ENCODE measurements at places on chromosomes 1 and 21.

DNA sequence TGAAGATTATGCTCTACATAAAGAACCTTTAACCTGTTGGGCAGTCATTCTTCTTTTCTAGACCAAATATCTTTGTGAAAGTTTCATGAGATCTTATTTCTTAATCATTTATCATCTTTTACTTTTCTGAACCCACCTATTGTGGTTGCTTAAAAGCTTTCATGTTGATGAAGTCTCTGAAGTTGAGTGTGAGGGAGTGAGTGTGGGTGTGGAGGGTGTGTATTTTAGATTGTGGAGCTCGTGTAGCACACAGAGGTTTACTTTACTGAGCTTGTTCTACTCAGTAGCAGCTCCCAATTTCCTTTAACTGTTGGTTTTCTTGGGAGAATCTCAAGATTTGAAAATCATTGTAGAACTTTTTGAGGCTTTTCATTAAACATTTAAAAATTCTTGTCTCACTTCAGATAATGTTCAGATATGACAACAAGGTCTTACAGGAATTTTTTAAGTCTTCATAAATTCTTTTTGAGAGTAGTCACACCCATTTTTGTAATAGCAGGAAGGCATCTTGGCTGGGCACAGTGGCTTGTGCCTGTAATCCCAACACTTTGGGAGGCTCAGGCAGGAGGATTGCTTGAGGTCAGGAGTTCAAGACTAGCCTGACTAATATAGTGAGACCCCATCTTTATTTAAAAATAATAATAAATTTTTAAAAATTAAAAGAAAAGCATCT lies 17.0 kb downstream of the SRRM1 start:
- no peak for DNase-seq

GRCh38 chr1:3061566-3061965 lies 7.4 kb upstream of the PRDM16 start:
- DNase-seq, result no peak

DNA sequence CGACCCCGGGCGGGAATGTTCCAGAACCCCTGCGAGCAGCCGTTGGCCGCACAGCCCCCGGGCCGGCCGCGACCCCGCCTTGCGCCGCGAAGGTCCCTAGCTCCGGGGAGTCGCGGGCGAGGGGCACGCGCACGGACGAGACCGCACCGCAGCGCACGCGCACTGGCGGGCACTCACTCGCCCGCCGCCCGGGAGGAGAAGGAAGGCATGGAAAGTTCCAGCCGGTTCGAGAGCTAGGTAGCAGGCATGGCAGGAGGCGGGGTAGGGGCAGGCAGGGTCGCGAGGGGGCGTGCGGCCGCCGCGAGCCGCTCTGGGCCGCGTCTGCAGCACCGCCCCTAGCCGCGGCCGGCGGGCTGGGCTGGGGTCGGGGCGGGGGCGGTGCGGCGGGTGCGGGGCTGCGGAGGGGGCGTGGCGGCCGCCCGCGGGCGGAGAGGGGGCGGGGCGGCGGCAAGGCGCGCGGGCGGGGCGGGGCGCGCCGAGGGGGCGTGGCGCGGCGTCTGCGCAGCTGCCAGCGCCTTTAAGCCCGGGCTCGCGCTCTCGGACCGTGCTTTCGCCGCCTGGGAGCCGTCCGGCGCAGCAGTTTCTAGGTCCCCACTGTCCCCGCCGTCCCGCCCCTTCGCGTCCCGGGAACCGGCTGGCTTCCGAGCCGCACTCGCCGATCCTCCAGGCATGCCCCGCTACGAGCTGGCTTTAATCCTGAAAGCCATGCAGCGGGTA lies at the start of the genes MRPS6 and SLC5A3:
Gene MRPS6, plus strand, starts transcription at position 547 of the 717 bp plus-strand sequence. Its CDS starts 123 bp downstream, at position 670.
Gene SLC5A3, plus strand, starts transcription at position 547 of the 717 bp plus-strand sequence. CDS start 21,621 bp downstream, outside the sequence.
- DNase-seq, result peak; percentile 62

GRCh38 chr1:195529881-195530280 lies 1078.4 kb downstream of the KCNT2 start:
- no peak for DNase-seq

- DNase-seq, result no peak
These were observed 143.1 kb downstream of the S1PR1 start for GRCh38 chr1:101379950-101380349.

- no peak for DNase-seq
These were observed 30.9 kb downstream of the SNAP47 start for GRCh38 chr1:227766015-227766634.

GRCh38 chr1:201750120-201750519 lies 78.8 kb upstream of the IPO9 start:
- no peak for DNase-seq

DNA sequence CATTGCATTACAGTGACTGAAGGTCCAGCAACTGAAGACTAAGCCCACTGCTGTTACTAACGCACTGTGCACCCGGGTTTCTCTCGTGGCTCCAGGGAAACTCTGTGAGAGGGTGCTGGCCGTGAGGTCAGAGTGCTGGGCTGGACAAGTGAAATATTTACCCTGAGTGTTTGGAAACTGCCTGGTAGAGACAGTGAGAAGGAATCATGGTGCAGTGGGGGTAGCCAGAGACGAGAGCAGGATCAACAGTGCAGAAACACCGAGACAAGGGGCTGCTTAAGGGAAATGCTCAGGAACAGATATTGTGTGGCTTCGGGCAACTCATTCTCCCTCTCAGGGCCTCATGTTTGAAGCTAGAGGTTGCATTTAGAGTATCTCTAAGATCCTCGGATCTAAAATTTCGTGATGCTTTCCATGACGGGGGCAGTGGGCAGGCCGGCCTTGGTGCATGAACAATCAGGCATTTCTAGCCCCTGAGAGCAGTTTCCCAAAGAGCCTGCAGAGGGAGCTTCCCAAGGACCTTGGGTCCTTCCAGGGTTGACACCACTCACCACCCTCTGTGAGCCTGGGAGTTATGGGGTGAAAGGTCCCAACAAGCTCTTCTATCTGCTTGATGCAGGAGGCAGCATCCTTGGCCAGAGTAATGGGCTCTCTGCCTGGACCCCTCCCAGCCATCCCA lies 9.7 kb downstream of the CD2 start:
- no peak for DNase-seq

GRCh38 chr1:153956997-153957715 lies 1.3 kb downstream of the CRTC2 start:
- no peak for DNase-seq

- DNase-seq, result no peak
These were observed 85.0 kb downstream of the GALNT2 start for GRCh38 chr1:230151924-230152468.

- DNase-seq, result no peak
These were observed 117.2 kb downstream of the SLC25A24 start for GRCh38 chr1:108082738-108083562.

DNA sequence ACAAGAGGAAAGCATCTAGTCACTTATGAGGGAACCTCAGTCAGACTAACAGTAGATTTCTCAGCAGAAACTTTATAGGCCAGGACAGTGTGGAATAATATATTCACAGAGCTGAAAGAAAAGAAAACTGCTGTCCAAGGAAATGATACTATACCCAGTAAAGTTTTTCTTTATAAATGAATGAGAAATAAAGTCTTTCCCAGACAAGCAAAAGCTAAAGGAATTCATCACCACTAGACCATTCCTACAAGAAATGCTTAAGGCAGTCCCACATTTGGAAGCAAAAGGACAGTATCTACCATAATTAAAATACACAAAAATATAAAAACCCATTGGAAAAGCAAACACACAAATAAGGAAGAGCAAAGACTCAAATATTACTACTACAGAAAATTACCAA lies 59.9 kb downstream of the PSMG1 start:
- DNase-seq, result no peak

DNA sequence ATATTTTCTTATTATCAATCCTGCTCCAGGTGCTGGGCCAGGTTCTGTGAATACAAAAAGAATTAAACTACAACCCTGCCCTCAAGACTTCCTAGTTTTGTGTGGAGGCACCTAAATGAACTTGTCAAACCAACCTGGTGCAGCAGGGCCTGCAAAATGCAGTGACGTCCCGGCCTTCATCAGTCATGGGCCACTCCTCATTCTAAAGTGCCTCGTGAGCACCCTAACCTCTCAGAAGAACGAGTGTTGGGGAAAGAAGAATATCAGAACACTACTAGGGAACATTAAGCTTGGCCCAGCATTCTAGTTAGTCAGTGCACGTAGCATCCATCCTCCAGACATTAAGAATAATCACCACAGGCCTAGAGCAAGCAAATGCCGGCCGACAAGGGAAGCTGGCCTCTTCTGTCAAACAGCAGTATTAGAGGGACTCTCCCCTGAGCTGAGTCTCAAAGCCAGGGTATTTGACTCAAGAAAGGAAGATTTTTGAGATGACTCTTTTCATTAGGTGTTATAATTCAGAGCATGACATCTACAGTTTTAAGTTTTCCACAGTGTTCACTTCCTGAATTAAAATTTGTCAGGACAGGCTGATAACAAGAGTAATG lies 137.9 kb downstream of the SLC45A1 start:
- DNase-seq, result no peak

GRCh38 chr1:208866386-208866955 lies 622.3 kb upstream of the PLXNA2 start:
- DNase-seq, result no peak

DNA sequence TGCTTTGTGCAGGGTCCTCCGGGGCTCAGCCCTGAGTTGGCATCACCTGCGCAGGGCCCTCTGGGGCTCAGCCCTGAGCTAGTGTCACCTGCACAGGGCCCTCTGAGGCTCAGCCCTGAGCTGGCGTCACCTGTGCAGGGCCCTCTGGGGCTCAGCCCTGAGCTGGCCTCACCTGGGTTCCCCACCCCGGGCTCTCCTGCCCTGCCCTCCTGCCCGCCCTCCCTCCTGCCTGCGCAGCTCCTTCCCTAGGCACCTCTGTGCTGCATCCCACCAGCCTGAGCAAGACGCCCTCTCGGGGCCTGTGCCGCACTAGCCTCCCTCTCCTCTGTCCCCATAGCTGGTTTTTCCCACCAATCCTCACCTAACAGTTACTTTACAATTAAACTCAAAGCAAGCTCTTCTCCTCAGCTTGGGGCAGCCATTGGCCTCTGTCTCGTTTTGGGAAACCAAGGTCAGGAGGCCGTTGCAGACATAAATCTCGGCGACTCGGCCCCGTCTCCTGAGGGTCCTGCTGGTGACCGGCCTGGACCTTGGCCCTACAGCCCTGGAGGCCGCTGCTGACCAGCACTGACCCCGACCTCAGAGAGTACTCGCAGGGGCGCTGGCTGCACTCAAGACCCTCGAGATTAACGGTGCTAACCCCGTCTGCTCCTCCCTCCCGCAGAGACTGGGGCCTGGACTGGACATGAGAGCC lies 22.7 kb downstream of the COL6A1 start:
- DNase-seq, result no peak

- no peak for DNase-seq
These were observed 4.1 kb downstream of the COL6A1 start for GRCh38 chr21:45985471-45986315.

Data from amygdala (tissue), 56 donors.